Fibroblast of skin of right biceps (primary cell): ENCODE measurements at places on chromosomes 2 and 18.

- DNase-seq: peak; percentile 47
These were observed 40.2 kb upstream of the WDSUB1 start for GRCh38 chr2:159326569-159327255.

GRCh38 chr2:128695646-128696220 is 377.1 kb upstream of the HS6ST1 start:
- no peak for DNase-seq

DNA sequence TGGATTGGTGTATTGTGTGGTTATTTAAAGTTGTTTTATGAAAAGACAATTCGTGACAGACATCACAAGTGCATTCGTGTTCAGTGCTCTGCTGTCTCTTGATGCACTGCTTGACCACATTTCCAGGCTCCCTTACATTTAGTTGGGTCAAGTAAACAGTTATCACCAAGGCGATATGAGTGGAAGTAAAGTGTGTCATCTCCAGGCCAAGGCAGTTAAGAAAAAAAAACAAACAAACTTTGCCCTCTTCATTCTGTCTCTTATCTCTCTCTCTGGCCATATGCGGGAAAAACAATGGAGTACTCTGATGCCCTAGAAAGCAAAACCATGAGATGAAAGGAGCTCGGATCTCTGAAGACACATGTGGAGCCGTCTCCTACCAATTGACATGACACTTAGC is 131.1 kb downstream of the DSEL start:
- DNase-seq: peak; percentile 14

DNA sequence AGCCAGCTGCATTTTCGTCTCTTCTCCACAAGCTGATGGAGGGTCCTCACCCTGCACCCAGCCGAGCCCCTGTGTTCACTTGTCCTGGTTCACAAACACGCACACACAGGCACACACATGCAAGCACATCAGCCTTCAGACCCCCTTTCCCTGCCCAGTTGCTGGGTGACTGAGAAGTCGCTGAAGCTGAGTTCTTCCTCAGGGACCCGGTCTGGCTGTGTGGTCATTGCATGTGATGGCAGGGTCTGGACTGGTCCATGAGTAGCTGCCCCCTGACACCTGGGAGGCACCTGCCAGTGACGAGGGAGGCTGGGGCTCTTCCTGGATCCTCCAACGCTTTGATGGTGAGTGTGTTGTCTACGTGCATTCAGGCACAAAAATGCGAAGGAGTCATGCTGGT is 546.1 kb upstream of the SALL3 start:
- no peak for DNase-seq

- DNase-seq: peak; percentile 32
These were observed 5.8 kb downstream of the MAPRE3 start for GRCh38 chr2:26976237-26976636.

GRCh38 chr18:34495506-34495905 is 214.6 kb upstream of the DTNA start:
- no peak for DNase-seq

- no peak for DNase-seq
These were observed 13.9 kb upstream of the TANK start for GRCh38 chr2:161146209-161146775.

- peak; percentile 6 for DNase-seq
These were observed 20.3 kb downstream of the ANKRD30B start for GRCh38 chr18:14768241-14768640.

- peak; percentile 43 for DNase-seq
These were observed 14.6 kb upstream of the NFATC1 start for GRCh38 chr18:79380816-79381806.

DNA sequence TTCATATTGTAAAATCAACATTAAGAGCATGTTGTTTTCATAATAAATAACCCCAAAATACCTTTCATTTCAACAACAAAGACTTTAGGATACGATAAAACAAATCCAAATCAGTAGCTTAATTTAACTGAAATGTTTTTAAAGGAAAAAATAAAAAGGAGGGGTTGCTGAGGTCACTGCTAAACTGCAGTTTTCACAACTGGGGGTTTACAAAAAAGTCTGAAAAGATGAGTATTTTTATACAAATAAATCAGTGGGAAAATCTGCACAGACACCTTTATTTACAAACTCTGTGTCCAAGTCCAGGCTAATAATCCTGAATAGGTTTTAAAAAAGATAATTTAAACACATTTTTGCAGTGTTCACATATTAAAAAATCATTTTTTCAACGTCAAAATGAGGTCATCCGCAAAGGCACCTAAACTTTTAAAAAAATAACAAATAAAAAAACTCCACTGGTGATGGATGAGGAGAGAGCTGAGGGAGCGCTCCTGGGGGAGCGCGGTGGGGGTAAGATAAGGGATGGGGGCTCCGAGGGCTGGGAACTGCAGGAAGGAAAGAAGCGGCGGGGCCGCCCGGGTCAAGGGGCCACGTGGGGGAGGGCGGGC is 3.1 kb downstream of the DLX2 start:
- DNase-seq: no peak

- peak; percentile 2 for DNase-seq
These were observed 110.9 kb upstream of the RMP24 start for GRCh38 chr18:35861367-35862118.

- DNase-seq: no peak
These were observed 114.8 kb downstream of the ACAA2 start for GRCh38 chr18:49698525-49699025.

- peak; percentile 56 for DNase-seq
These were observed 29.8 kb downstream of the BABAM2 start for GRCh38 chr2:27920148-27920885.

- DNase-seq: no peak
These were observed 117.7 kb downstream of the FHOD3 start for GRCh38 chr18:36415171-36415570.
